M059J (cell line): ENCODE measurements at places on chromosomes 16 and 17. TPM values are rescaled to one million over a fixed set of nuclear protein-coding genes. Genes with fewer than 3 reads are reported as not detected.

DNA sequence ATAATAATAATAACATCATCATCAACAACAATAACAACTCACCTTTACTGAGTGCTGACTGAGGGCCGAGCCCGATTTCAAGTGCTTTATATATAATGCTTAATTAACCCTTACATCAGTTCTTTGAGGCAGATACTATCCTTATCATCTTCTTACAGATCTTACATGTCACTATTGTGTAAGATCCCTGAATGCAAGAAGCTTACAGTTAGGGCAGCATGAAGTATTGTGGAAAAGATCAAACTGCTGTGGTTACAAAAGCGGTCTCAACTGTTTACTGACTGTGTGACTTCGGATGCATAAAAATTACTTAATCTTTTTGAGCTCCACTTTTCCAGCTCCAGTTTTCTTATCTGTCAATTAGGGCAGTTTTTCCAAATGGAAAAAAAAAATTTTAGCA lies 3.3 kb downstream of the VAT1 start:
- DNase-seq = no peak

- no peak for DNase-seq
Measured at GRCh38 chr17:71402007-71402406, 718.8 kb upstream of the SOX9 start.

- no peak for DNase-seq
Measured at GRCh38 chr17:80455784-80456183, 20.6 kb downstream of the NPTX1 start.

DNA sequence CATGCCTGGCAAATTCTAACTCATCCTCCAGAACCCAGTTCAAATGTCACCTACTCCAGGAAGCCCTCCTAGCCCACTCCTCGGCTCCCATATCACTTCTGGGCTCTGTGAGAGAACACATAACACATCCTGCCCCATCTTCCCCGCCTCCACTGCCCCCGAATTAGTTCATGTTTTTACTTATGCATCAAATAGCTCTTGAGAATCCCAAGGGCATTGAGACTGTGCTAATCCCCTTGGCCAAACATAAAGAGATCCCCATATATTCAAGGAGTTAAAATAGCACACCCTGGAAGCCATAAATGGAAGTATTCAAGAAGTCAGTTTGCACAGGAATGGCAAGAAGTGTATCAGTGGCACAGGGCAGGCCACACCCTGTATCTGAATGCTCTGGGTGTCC lies 2.0 kb upstream of the CREBBP start:
- DNase-seq = no peak

- no peak for DNase-seq
Measured at GRCh38 chr16:84629580-84629979, 11.7 kb upstream of the COTL1 start.

DNA sequence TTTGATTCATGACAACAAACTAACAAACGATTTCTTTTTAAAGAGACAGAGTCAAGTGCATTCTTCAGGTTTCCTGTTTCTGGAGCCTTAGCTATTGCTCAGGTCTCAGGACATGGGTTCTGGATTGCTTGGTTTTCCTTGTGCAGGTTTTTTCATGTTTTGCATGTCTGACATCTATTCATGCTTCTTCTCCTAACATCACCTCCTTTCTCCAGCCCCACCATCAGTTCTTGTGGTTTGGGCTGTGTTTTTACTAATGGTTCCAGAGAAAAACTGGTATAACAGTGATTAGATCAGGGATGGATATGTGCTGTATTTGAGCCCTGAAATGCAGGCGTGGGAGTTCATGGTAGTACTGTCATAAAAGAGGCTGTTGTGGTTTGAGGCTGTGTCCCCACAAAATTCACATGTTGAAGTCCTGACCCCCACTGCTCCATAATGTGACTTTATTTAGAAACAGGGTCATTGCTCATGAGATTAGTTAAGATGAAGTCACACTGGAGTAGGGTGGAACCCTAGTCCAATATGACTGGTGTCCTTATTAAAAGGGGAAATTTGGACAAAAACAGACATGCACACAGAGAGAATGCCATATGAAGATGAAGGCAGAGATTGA lies 67.9 kb downstream of the IRX6 start:
- no peak for DNase-seq

DNA sequence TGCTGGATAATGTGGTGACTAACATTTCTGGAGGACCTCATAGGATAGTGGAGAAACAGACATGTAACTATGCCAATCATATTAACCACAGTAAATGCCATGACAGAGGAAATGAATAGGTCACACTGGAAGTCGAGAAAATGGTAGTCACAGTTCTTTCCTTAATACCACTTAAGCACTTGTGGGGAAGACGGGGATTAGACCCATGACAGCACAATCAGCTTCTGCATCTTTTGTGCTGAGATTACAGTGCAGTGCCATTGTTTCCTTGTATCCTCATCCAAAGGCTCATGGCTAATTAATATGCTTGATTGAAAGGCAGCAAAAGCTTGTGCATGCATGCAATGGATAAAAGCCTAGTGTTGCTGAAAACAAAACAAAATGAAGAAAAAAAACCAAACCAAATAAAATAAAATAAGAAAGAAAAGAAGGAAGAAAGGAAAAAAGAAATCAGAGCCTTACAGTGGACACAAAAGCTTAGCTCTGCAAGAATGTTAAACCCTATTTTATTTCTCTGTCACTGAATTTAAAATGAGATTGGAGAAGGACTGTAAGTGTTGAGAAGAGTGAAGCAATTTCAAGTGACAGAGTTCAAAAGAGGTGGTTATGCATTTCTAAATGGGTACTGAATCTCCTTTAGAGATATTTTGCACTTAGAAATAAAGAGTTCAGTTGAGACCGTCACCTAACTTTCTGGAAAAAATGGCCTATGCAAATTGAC lies 1011.9 kb downstream of the CDH8 start:
- DNase-seq = peak; percentile 1

- DNase-seq = no peak
Measured at GRCh38 chr17:27461192-27461859, 5.1 kb downstream of the KSR1 start.

DNA sequence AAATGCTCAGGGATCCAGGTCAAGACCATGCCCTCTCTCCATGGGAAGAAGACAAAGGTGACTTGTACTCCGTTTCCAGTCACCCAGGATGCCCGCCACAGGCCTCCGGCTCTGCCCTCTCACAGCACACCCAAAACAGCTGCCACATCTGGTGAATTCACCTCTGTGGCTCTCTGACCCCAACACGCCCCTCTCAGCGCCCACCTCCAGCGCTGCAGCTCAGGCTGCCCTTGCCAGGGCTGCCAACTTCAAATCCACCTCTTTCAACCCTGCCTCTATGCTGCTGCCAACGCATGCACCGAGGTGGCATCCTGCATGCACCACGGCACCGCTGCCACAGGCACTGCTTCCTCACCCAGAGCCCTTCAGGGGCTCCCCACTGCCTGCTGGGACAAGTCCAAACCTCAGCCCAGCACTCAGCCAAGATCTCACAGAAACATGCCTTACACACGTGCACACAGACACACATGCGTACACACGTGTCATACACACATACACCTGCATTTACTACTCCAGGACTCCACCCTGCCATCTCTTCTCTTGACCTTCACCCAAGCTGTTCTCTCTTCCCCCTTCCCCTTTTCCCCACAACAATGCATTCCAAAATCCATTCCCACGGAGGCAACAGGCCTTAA lies 7.5 kb downstream of the HID1 start:
- DNase-seq = no peak

GRCh38 chr17:42436391-42436790 lies 13.3 kb upstream of the CAVIN1 start:
- DNase-seq = peak; percentile 44

DNA sequence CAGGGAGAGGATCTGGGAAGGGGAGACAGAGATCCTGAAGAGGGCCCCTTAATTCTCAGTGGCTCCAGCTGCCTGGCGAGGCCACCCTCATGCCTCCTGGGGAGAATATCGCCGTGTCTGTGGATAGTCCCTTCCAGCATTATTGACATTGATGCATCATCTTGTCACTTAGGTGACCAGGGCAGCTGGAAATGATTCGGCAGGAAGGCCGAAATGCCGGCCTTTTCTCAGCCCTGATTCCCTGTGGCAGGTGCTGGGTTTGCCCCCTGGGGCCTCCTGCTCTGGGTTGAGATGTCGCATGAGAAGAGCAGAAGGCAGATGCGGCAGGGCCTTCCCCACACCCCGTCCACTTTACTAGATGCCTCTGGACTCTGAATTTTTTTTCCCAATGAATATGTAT lies 89.5 kb downstream of the RAP1GAP2 start:
- no peak for DNase-seq

DNA sequence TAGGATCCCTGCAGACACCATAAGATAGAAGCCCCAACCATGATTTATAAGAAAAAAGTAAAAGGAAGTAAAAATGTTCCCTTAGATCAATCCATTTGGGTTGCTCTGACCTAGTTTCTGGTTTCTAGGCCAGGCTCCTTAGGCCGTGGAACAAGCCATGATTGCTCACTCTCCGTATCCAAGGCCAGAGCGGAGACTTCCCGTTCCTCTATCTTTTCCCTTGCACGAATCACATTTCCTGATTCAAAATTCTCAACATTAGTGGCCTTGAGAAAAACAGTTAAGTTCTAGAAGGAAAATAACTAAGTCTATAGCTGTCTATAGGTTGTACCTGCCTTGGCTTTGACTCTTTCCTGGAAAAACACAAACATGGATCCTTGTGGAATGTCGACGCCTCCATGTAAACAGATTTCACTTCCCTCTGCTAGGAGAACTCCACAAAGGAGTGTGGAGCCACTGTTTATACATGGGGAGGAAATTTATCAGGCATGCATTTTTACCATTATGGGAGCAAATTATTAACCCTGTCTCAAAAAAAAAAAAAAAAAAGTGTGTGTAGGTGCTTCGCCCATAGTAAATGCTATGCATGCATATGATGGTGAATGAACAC lies 149.6 kb downstream of the ZFHX3 start:
- DNase-seq = no peak

DNA sequence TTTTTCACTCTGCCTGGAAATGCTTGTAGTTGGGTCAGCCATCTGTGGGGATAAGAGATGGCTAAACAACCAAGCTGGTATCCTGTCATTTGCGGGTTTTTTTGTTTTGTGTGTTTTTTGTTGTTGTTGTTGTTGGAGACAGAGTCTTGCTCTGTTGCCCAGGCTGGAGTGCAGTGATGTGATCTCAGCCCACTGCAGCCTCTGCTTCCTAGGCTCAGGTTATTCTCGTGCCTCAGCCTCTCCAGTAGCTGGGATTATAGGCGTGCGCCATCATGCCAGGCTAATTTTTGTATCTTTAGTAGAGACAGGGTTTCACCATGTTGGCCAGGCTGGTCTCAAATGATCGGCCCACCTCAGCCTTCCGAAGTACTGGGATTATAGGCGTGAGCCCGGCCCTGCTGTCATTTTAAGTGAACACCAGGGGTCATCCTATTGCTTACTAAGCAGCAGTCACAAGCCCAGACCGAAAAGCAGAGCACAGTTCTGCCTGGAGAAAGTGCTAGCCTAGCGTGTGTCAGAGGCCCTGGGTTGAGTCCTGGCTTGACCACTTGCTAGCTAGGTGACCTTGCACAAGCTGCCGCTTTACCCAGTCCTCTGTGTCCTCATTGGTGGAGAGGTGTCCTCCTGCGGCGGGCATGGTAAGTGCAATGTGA lies 4.6 kb downstream of the SMCR8 start:
- peak; percentile 32 for DNase-seq

DNA sequence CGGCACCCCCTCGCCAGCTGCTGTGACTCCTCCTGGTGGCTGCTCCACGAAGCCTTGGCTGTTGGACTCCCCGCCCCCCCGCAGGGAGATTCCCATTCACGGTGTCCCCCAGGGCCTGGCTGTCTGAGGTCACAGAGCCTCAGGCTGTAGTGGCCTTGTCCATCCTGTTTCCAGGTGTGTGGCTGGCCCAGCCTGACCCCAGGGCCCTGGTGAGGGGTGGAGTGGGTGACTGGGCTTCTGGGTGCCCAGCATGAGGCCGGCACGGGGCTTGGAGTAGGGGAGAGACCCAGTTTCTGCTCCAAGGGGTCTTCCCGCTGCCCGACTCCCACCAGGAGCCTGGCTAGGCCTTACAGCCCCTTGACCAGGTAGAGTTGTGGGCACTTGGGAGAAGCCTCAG lies 10.4 kb downstream of the PRSS27 start:
- DNase-seq = no peak

GRCh38 chr16:67546761-67547422 lies 15.4 kb upstream of the CTCF start:
- DNase-seq = peak; percentile 65

DNA sequence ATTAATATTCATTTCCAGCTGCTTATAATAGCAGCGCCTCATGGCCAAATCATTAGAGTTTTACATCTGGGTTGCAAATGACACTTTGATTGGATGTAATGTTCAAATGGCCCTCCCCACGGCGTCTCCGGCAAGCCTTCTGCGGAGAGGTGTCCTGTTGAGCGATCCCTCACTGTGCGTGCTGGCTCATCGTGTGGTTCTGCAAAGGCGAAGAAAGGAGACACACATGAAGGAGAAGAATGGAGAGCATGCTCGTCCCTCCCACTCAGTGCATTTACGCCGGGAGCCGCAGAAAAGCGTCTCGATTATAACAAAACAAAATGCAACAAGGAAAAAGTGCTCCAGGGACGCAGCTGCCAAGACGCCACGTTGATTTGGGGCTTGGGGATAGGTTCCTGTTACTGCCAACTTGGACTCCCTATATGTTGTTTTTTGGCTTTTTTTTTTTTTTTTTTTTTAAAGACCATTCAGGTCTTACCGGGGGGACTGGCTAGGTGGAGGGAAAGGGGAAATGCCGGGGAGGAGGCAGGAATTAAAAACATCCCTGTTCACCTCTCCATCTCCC lies 117.6 kb downstream of the C16orf78 start:
- no peak for DNase-seq

GRCh38 chr17:50469671-50470305 lies 1.1 kb upstream of the CHAD start:
- no peak for DNase-seq

- DNase-seq = no peak
Measured at GRCh38 chr16:3311496-3311895, 6.2 kb downstream of the ZNF75A start.

GRCh38 chr16:5541356-5541755 lies 443.8 kb upstream of the EEF2KMT start:
- no peak for DNase-seq

DNA sequence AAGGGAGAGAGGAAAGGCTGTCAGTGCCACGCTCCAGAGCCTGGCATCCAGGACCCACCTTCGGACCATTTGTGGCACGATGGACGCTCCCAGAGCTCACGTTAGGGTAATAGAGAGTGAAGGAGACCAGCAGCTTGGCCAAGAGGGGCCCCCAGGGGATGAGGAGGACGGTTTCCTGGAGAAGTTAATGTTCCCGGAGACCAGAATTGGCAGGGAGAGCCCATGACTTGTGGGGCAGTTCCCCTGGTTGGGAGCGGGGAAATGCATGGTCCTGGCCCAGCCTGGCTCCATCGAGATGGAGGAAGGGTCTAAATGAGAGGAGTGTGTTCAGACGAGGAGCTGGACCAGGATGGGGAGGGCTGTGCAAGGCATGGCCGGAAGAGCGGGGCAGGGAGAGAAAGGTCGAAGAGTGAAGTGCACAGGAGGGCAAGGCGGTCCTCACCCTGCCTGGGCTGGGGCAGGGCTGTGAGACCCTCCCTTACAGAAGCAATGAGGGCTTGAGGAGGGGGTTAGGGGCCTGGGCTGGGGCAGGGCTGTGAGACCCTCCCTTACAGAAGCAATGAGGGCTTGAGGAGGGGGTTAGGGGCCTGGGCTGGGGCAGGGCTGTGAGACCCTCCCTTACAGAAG lies 2.9 kb upstream of the HIC1 start:
- DNase-seq = peak; percentile 26

Gene GRB7
- not detected in 2 replicates for total RNA-seq

Gene ALOX15B
- not detected in 2 replicates for total RNA-seq
